HL-60 (cell line): ENCODE measurements at places on chromosomes 5 and 9.

DNA sequence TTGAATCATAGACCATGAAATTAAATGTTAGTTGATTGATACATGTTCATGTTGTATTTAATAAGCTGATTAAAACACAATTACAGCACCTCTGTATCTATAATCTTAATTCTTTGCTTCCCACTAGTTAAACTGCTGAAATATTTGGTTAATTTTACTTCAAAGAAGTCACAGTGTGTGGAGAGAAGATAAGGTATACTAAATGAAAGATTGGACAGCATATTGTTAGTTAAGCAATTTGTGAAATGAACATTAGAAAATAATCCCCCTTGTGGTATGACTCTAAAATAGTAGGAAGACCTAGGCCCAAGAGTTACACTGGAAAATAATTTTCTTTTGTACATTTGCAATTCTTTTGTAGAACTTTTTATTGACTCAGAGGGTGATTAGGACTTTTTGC lies 30.3 kb downstream of the MAN2A1 start:
- no peak for DNase-seq

DNA sequence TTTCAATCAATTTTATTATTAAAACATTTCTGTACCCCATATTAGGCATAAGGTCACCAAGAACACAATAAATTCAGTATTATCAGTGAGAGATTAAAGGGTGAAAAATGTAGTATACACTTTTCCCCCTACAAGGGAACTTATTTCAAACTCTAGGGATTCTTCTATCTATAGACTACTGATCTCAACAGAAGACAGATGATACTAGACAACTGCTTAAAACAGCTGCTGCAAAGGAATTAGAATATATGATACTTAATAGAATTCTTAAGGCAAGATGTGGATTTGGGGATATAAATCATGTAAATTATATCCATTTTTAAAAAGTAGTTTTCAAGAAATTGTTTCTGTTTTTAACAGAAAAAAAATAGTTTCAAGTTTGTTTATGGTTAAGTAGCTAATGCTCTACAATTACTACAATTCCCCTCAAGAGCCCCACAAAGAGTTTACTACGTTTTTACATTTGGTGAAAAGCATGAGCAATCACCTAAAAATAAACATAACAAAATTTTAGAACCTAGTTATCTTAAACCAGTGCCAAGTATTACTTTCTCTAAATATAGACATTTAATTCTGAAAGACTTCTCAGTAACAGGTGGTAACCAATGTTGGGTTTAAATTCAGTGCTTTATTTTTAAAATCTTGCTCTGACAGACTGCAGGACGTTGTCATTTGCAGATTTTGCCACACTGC lies 6.0 kb downstream of the KIF24 start:
- DNase-seq = no peak

GRCh38 chr9:73845539-73845938 lies 651.6 kb upstream of the RORB start:
- no peak for DNase-seq

DNA sequence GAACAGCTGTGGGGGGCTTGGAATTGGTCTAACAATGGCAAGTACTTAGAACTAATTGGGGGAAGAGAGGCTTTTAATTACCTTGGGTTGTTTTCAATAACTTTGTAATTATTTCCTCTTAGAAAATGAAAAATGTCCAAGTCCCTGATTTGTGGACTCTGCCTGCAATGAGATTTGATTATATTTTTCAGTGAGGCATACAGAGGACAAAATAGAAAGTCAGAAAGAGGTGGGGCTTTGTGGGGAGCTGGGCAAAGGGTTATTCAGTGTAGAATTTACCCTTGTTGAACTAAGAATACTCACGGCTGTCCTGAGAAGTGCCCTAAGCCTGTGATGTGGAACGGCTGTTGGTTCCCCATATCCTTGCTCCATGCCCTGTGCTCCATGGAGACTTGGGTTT lies 153.0 kb downstream of the ICE1 start:
- DNase-seq = no peak

- no peak for DNase-seq
Measured at GRCh38 chr9:36123515-36123914, 13.0 kb upstream of the GLIPR2 start.

GRCh38 chr5:13659391-13659790 lies 285.1 kb downstream of the DNAH5 start:
- DNase-seq = no peak

DNA sequence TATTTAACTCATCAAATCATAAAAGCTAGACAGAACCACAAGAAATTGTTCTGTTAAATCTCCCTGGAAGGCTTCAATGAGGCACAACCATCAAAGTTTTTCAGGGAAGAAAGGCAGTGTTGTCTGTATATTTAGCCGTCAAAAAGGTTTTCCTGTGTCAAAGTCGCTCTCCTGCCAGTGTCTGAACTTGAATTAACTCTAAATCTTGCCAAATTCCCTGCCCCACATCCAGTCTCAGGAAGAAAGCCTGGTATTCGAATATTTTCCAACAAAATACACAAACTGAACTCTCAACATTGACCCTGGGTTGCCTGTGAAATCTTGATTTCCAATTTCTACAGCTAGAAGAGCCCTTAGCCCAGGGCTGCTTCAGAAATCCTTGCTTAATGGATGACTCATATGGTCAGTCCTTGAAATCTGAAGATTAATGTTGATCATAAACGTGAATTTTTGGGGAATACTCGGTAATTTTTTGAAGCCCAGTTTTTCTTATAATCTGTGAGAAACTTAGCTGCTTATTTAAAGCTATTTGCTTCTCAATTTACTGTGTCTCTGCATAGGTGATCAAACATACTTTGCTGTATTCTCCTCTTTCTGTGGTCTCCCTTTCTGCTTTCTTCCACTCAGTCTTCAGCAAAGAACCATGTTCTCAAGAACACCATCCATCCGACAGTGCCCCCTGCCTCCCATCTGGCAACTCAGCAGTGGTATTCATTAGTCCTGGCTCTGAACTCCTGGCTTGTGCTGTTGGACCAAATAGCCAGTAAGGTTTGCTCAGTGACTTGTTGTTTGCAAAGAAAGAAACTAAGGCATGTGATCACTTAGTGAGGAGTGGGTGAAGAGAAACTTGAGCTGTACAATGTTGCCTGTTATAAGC lies 58.9 kb downstream of the NREP start:
- no peak for DNase-seq

- DNase-seq = no peak
Measured at GRCh38 chr9:125262294-125262991, 817 bp downstream of the GAPVD1 start.

DNA sequence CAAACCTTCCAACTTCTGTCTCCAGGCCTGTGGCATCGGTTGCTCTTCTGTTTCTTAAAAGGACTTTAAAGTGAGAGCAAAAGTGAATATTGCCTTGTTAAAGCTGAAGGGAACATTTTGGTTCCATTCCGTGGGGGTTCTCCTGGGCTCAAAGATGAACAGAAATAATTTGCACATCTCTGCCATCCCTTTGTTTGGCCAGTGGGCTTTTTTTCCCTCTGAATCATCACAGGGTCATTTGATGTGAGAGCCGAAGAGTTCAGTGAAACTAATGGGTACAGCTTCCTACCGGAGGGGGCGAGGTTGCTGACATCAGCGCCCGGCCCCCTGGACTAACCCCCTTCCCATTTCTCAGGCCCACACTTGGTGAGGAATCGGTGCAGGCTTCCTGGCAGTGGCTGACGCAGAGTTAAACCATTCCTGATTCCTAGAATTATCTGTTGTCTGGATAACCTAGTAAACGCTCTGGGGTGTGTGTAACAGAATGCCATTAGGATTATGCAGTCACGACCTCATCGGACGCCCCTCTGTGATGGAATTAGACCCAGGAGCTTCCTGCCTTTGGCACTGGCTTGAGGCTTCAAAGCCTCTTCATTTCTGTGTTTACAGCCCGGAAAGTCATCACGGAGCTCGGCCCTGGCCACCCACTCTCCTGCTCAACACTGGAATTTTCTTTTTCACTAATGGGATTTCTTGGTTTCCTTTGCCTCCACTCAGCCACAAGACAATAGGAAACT lies 61.6 kb upstream of the RPL26L1 start:
- DNase-seq = no peak

DNA sequence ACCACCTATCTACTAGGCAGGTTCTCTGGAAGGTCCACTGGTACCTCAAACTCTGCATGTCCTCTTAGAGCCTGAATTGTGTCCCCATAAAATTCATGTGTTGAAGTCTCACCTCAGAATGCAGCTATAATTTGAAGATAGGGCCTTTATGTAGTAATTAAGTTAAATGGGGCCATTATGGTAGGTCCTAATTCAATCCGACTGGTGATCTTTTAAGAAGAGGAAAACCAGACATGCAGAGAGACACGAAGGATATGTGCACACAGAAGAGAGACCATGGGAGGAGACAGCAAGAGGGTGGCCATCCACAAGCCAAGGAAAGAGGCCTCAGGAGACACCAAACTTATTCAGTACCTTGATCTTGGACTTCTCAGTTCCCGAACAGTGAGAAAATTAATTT lies 345.4 kb downstream of the ENC1 start:
- no peak for DNase-seq

GRCh38 chr5:3980156-3980555 lies 384.5 kb downstream of the IRX1 start:
- DNase-seq = no peak

DNA sequence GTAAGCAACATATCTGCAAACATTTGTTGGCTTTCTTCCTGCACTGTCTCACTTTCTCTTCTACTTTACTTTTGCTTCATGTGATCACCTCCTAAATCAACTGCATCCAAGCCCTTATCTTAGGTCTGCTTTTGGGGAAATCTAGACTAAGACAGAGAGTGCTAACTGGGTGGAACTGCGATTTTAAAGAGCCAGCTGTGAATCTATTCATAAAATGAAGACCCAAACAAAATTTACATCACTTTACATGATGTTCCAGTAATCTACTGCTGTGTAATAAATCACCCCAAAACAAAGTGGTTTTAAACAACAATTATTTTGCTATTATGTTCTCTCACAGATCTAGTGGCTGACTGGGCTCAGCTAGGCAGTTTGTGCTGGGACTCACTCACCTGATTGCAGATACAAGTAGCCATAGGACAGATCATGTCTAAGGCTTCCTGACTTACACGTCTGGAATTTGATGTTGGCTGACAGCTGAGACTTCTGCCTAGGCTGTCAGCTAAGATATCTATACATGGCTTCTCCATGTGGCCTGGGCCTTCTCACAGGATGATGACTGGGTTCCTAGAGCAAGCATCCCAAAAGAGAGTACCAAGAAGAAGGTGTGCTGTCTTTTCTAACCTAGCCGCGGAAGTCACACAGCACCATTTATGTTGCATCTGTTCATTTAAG lies 145.1 kb upstream of the TBCA start:
- no peak for DNase-seq

- DNase-seq = no peak
Measured at GRCh38 chr9:70093944-70094343, 50.3 kb downstream of the MAMDC2 start.

DNA sequence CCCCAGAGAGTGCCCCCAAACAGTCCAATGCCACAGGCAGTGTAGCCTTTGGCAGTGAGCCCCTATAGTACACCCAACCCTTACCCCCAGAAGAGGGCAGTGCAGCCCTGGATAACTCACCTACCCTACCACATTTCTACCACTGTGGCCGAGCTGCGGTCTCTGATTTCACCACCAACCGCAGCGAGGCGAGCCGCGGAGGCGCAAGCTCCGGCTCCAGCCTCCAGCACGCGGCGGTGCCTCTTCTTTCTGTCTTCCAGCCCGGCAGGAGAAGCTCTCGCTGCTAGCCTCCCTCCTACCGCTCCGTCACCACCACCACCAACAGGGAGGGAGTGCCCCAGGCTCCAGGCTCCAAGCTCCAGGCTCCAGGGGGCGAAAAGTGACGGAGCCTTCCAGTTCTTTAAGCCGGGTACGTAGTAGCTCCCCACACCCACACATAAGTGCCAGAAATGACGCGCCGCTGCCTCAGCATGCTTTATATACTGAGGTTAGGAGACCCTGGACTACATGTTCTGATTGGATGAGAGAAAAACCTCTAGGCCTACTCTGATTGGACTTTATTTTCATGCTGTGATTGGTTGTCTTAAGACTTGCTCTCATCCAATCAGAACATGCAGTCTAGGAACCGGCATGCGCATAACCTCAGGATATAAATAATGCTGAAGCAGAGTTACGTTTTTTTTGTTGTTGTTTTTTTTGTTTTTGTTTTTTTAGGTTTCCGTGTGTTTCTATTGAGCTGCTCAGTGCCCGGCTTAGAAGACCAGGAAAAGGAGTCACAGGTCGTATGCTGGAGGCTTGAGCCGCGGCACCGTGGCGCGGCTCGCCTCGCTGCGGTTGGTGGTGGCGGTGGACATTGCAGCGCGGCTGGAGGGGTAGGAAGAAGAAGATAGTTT lies at the start of gene PCAT7:
Gene PCAT7 (plus strand): TSS at position 645 of the 893 bp plus-strand sequence.
- DNase-seq = peak; percentile 90

- DNase-seq = no peak
Measured at GRCh38 chr5:112267231-112267630, 151.8 kb downstream of the EPB41L4A start.

GRCh38 chr9:133968966-133969617 lies 23.0 kb downstream of the VAV2 start:
- no peak for DNase-seq

- no peak for DNase-seq
Measured at GRCh38 chr9:130010151-130010988, 32.6 kb downstream of the FNBP1 start.

- no peak for DNase-seq
Measured at GRCh38 chr9:119094086-119094485, 275.1 kb downstream of the BRINP1 start.

GRCh38 chr5:92163906-92164305 lies 780.8 kb upstream of the ARRDC3 start:
- DNase-seq = no peak

- DNase-seq = no peak
Measured at GRCh38 chr9:108835831-108836230, 20.0 kb downstream of the ACTL7B start.

- DNase-seq = no peak
Measured at GRCh38 chr9:77424993-77425392, 223.1 kb downstream of the GNA14 start.

DNA sequence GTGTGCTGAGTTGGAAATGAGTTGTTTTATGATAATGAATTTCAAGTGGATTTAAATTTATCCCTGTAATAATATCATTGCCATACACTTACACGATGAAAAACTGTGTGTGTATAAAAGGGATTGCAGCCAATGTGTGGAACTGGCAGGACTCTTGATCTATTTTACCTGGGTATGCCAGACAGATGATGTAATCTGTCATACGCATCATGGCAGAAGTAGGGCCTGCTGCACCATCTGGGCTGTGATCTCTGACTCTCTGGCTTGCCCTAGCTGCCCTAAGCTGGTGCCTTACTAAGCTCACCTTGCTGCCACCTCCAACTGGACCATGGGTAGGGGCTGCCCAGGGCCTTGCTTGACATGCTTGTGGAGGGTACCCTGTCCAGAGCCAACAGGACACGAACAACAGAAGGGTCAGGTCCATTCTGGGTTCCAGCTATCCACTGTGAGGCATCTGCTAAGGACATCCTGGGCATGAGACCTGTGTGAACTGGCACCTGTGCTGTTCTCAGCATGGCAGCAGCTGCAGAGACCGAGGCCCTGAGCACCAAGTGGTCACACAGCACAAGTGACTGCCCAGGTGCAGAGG lies 184.2 kb downstream of the FSTL4 start:
- DNase-seq = no peak

DNA sequence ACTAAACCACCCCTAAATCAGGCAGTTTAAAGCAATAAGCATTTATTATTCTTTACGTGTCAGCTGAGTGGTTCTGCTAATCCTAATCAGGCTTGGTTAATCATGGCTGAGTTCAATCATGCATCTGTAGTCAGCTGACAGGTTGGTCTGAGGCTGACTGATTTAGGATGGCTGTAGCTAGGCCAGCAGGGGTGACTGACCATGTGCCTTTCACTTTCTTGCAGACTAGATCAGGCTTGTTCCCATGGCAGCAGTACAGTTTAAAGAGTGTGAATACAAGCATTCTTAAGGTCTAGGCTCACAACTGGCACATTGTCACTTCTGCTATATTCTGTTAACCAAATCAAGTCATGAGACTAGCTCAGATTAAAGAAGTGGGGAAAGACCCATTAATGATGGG lies 16.1 kb upstream of the MPDZ start:
- no peak for DNase-seq
